ENCODE measurements at places on chromosomes 16 and 17.

GRCh38 chr16:86986809-86987487 lies 330.2 kb downstream of the C16orf95 start:
- DNase-seq = no peak

- no peak for DNase-seq
Measured at GRCh38 chr16:67260426-67261063, 11.8 kb downstream of the SLC9A5 start.

DNA sequence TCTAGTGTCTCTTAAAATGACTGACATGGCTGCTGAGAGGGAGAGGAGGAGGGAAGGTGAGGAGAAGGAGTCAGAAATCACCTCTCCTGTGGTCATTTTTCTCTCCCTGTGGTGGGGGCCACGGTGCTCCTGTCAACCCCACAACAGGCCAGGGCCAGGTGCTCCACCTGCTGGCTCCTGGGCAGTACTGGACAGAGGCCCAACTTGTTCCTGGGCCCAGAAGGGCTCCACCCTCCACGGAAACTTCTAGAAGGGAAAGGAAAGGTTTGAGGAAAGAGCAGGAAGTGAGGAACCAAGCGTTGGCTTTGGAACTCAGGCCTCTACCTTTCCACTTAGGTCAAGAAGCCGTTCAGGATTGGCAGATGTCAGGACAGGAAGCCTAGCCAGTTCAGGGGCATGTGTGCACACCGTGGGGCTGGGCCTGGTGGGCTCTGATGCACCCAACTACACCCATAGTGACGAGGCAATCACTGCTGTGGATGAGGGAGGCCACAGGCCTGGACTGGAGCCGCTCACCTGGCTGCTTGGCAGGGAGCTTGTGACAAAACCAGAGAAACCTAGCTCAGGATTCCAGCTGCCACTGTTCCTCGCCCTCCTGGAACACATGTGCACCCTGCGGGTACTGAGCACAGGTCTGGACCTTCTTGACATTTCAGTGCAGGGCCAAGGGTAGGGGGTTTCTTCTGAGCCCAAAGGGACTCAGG lies 36.1 kb downstream of the WNT3 start:
- no peak for DNase-seq

GRCh38 chr16:25996052-25996451 lies 304.3 kb downstream of the HS3ST4 start:
- DNase-seq = no peak

DNA sequence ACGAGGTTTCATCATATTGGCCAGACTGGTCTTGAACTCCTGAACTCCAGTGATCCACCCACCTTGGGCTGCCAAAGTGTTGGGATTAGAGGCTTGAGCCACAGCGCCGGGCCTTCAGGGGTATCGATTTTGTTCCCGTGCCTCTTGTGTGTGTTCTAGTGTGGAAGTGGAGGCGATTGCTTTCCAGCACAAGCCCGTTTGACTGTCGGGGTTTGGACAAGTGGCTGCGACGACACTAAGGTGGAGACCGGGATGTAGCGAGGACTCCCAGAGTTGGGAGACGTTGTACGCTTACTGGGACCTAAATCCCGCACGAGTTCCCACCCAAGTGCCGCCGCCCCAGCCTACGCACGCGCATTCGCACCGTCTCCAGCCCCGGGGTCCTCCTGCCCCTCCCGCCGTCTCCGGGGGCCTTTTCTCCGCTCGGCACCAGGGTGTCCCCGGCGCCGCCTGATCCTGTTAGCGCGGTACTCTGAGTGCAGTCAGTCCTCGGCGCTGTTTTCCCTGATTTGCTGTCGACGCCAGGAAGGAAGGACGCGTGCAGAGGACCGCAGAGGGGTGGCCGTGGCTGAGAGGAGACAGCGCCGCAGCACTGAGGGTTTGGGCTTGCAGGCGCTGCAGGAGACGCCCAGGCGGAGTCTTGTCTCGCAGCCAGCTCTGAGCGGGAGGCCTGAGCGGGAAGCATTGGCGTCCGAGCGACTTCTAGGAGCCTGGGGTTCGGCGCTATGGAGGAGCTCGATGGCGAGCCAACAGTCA lies at the start of gene NUP85:
Gene NUP85 (plus strand): TSS at position 643 of the 756 bp plus-strand sequence. CDS start 83 bp downstream, at position 726.
- DNase-seq = peak; percentile 61

GRCh38 chr17:21602176-21602575 lies 90.1 kb upstream of the KCNJ18 start:
- DNase-seq = no peak

DNA sequence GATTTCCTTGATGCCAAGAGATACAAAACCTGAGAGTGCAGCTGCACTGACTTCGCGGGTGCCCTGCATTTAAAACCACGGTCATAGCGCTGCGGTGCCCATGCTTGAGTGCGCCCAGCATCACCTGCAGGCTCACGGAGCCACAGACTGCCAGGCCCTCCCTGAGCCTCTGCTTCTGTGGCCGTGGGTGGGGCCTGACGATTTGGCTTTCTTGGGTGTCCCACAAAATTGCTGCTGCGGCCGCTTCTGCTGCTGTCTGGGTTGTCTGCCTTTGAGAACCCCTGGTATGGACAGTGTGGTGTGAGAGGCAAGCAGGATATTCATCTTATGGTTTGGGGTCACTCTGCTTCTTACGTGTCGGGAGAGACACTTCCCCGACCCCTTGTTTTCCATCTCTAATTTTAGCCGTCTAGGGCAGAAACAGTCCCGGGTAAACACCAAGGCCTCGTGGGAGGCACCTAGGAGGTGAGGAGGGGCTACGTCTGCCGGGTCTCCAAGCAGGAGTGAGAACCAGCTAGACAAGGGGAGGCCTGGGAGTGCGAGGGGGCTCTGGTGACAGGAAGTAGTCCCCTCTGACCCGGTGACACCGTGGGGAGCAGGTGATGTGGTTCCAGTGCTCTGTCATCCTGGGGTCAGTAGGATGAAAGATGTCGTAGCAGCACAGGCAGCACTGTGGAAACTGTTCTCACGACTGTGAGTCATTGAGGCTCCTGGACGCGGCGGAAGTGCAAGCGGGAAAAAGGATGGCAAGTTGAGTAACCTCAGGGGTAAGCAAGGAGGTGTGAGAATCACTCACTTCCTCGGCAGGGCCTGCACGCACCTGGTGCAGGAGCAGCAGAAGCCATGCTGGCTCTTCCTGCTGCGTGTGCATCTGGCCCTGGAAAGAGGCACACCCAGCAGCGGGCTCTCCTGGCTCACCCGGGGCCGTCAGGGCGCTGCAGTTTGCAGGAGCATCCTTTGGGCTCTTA lies 176.3 kb downstream of the RPTOR start:
- DNase-seq = no peak

GRCh38 chr17:38728290-38728831 lies 1.8 kb upstream of the CISD3 start:
- no peak for DNase-seq

DNA sequence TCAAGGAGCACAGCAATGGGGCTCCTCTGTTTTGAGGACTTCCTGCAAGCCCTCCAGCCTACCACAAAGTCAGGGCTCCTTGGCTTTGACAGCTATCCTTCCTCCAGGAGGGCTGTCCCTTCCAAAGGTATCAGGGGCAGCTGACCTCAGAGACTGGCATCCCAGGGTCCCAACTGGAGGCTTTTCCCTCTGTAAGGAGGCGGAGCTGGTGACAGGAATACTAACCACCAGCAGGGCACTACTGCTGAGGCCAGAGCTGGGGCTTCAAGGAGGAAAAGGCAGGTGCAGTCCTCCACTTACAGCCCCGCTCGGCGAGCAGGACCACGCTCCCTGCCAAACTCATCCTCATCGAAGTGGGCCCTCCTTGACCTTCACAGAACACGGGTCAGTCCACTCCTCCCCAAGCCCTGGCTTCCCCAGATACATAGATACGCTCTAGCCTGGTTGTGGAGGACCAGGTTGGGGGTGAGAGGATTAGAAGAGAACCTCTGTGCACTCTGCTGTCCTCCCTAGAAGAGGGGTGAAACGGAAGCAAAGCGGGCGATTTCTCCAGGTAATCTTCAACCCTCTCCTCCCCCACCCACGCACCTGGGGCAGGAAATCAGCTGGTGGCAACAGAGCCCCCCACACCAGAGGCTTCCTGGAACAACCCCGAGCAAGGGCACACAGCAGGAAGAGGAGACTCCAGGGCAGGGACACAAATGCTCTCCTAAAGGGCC lies 20.5 kb downstream of the ST3GAL2 start:
- DNase-seq = no peak
